Daoy (cell line): ENCODE measurements at places on chromosomes 2 and 18. TPM values are rescaled to one million over a fixed set of nuclear protein-coding genes. Genes with fewer than 3 reads are reported as not detected.

DNA sequence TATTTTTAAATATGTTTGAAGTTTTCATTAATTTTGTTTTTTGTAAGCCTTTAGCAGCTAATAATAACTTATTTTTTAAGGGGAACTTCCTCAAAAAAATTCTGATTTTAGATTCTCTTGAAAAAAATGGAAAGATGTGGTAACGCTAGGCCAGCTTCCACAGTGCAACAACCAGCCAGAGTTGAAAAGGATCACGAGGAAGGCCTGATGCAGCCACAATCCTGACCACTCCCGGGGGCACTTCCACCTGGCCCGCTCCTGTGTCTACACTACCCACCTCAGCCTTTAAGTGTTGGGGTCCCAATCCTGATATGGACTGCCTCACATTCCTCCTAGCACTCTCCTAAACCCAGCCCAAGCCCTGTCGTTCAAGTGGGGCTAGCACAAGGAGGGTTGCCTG, 101.1 kb downstream of the TMEM17 start:
- DNase-seq = no peak

GRCh38 chr2:203394519-203395227, 66.5 kb downstream of the ABI2 start:
- no peak for DNase-seq

The NTSR2 gene
- total RNA-seq = not detected in 2 replicates

GRCh38 chr2:155404433-155405002, 706.0 kb downstream of the KCNJ3 start:
- DNase-seq = no peak

The LRP1B gene
- not detected in 2 replicates for total RNA-seq

The SOWAHC gene
- total RNA-seq = 7.1 and 9.0 TPM in 2 replicates

- DNase-seq = no peak
Measured at GRCh38 chr2:1571477-1572417, 158.5 kb downstream of the TPO start.

DNA sequence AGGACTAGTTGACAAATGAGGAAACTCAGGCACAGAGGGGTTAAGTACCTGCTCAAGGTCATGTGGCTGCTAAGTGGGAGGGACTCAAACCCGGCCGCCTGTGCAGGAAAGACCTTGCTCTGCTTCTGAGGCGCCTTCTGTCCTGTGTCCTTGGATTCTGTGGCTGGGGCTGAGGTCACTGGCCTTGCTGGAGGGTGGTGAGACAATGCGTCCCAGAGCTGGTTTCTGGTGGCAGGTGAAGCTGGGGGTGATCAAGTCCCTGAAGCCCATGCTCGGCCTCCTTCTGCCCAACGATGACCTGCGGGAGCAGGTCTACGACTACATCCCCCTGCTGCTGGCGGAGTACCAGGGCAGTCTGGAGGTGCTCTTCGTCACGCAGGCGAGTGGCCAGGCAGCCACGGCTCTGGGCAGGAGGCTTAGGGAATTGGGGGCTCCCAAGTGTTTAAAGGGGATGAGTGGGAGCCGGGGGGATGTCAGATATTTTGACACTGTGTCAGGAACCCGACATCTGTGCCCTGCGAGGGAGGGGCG, 16.1 kb downstream of the MROH2A start:
- DNase-seq = no peak

The ABCA12 gene
- not detected in 2 replicates for total RNA-seq

DNA sequence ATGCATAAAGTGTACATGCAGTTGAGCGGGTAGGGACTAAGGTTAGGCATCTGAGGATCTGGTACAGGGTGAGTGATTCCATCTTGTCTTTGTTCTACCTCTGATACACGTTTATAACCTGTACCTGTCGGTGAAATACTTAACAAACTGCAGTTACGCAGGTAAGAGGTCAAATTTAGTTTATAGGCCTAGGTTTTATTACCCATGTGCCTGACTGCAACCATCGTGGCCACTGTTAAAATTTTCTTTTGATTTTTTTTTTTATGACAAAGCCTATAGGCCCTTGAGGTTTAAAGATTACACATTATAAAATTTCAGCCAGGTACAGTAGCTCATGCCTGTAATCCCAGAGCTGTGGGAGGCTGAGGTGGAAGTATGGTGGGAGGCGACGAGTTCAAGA, 15.4 kb upstream of the HNMT start:
- no peak for DNase-seq

The EML4 gene
- 35.2 and 36.1 TPM in 2 replicates for total RNA-seq

DNA sequence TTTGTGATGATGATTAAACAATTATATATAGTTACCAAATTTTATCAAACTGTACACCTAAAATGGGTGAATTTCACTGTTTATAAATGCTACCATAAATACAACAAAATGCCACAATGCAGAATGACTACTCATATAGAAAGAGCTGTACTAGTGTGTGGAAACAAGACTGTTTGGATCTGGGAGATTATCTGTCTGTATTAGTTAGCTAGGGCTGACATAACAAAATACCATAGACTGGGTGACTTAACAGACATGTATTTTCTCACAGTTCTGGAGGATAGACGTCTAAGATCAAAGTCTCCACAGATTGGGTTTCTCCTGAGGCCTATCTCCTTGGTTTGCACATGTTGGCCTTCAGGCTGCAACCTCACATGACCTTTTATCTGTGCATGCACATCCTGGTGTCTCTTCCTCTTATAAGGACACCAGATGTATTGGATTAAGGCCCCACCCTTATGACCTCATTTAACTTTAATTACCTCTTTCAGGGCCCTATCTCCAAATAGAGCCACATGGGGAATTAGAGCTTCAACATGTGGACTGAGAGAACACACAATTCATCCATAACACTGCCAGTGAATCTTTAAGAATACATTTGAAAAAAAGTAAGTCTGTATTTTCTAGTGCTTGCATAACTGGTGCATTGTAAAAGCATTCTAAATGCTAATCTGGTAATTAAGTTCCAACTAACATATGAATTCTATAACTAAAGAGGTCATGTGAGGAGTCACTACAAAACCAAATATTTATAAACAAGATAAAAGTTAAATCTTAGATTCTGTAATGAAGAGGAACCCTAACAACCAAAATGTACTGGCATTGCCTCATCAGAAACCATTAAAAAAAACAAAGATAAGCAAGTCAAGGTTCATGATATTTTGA, 699.6 kb downstream of the NYAP2 start:
- no peak for DNase-seq
